ENCODE measurements at places on chromosomes 2 and 18. TPM values are rescaled to one million over a fixed set of nuclear protein-coding genes. Genes with fewer than 3 reads are reported as not detected.
A peak's percentile ranks its signal among the peaks of the same experiment; 100 is the strongest.

Gene REG3G
- total RNA-seq: not detected

DNA sequence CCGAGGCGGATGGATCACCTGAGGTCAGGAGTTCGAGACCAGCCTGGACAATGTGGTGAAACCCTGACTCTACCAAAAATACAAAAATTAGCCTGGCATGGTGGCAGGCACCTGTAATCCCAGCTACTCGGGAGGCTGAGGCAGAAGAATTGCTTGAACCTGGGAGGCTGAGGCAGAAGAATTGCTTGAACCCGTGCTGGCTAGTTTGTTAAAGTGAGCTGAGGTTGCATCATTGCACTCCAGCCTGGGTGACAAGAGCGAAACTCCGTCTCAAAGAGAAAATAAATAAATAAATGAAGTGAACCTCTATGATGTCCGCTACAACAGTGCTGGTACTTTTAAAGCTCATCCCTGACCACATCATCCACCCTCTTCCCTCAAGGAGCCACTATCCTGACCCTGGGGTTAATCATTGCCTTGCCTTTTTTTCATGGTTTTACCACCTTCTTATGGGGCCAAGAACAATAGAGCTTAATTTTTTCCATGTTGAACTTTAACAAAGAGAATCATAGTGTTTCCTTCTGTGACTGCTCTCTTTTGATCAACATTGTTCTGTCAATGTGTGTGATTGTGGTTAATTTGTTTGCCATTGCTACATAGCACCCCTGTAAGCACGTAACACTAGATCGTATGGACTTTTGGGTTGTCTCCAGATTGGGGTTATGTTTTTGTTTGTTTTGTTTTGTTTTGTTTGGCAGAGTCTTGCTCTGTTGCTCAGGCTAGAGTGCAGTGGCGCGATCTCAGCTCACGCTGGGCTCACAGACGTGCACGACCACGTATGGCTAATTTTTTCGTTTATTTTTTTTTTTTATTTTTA, 17.1 kb upstream of the ATRAID start:
- no peaks in the 10 kb centered on the region for H3K36me3 ChIP-seq
- H3K4me1 ChIP-seq: no peaks in the 10 kb centered on the region

DNA sequence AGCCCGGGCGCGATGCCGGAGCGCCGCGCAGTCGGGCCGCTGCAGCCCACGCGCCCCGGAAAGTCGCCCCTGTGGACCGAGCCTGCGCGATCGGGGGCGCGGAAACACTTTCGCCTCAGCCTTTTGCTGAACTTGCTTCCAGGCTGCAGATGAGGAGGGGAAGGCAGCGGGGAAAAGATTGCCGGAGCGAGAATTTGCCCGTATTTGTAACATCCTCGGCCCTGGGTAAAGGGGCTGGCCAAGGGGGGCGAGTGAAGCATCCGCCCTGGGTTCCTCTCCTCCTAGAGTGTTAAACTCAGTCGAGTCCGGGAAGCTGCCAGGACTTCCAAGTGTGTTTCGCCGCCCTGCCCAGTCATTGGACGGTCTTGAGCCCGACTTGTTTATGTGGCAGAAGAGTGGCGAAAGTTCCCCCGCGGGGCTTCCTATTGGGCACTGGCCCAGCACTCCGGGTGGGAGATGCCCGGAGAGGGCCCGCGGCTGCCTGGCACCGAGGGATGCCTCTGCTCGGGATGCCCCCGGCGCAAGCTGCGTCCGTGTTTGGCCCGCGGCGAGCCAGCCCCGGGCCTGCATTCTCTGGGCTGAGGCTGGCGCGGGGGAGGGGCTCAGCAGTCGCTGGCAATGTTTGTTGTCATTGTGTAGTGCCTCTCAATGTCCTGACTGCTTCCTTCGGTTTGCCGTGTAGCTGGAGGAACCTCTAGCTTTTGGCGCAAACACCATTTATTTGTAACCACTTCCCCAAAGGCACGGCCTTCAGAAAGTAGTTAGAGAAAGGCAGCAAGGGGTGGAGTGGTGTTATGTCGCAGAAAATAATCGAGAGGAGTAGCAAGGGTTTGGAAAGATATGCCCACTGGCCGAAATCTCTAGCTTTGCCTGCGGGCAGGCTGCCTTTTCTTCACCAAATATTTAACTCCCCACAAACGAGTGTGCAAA, 1.1 kb downstream of the CYBRD1 start:
- peaks cover 50% of the 10 kb centered on the region for H3K4me1 ChIP-seq
- no peaks in the 10 kb centered on the region for H3K27me3 ChIP-seq
- H3K4me3 ChIP-seq: peak overlapping the region; percentile 94
- peak overlapping the region; percentile 98 for H3K27ac ChIP-seq
- peak; percentile 92 for DNase-seq
- no peaks in the 10 kb centered on the region for H3K36me3 ChIP-seq

GRCh38 chr18:46678041-46678440, 21.0 kb upstream of the LOXHD1 start:
- peak overlapping the region; percentile 85 for H3K27ac ChIP-seq
- peaks cover 26% of the 10 kb centered on the region for H3K4me1 ChIP-seq
- no peaks in the 10 kb centered on the region for H3K27me3 ChIP-seq
- no peak overlapping the region for H3K4me3 ChIP-seq
- H3K36me3 ChIP-seq: no peaks in the 10 kb centered on the region

- DNase-seq: no peak
- H3K27ac ChIP-seq: peak overlapping the region; percentile 23
- no peak overlapping the region for H3K4me3 ChIP-seq
- H3K27me3 ChIP-seq: no peaks in the 10 kb centered on the region
- peaks cover 68% of the 10 kb centered on the region for H3K4me1 ChIP-seq
- H3K36me3 ChIP-seq: no peaks in the 10 kb centered on the region
These were observed 49.2 kb downstream of the AAK1 start for GRCh38 chr2:69594341-69594740.

All from thyroid gland (tissue), 4 donors.